Common myeloid progenitor, CD34-positive (primary cell): ENCODE measurements at places on chromosomes 7 and 10.

DNA sequence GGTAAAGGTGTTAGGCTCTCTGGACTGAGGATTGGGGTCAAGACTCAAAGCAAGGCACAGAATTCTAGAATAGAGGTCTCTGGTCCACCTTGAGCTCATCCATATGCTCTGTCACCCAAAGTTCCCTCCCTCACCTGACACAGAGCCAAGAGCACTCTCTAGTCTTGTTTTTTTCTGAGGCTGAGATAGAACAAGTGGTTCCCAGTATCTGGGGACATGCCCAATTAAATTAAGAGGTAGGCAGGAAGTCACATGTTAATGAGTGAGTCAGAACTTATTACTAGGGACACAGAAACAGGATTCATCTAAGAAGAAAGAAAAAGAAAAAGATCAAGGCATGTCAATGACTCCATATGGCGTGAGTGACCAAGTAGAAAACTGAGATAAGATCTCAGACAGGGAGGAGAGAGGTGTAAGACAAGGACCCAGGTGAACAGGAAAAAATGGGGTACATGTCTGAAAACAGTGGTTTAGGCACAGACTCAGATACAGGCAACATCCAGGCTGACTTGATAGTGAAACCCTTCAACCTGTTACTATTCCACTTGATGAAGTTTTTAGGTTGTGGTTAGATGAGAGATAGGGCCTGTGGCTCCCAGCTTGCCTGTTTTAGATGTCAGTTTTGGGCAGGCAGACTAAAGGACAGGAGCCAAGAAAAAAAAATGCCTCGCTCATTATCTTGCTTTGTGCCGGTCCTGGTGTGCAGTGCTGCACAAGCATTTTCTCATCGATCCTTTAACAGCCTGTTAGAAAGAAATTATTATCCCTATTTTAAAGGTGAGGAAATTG lies 609.9 kb downstream of the CCSER2 start:
- no peak overlapping the region for H3K27ac ChIP-seq
- H3K4me3 ChIP-seq, result no peak overlapping the region
- H3K36me3 ChIP-seq, result no peaks in the 10 kb centered on the region
- H3K4me1 ChIP-seq, result no peaks in the 10 kb centered on the region

- H3K4me3 ChIP-seq, result no peak overlapping the region
- DNase-seq, result no peak
- peaks cover 4% of the 10 kb centered on the region for H3K4me1 ChIP-seq
- no peaks in the 10 kb centered on the region for H3K36me3 ChIP-seq
- no peaks in the 10 kb centered on the region for H3K27me3 ChIP-seq
Observed at GRCh38 chr7:44293561-44294324, 31.7 kb downstream of the CAMK2B start.

- no peak overlapping the region for H3K4me3 ChIP-seq
- DNase-seq, result no peak
Observed at GRCh38 chr7:142263598-142264380, 5.9 kb upstream of the PRSS58 start.

DNA sequence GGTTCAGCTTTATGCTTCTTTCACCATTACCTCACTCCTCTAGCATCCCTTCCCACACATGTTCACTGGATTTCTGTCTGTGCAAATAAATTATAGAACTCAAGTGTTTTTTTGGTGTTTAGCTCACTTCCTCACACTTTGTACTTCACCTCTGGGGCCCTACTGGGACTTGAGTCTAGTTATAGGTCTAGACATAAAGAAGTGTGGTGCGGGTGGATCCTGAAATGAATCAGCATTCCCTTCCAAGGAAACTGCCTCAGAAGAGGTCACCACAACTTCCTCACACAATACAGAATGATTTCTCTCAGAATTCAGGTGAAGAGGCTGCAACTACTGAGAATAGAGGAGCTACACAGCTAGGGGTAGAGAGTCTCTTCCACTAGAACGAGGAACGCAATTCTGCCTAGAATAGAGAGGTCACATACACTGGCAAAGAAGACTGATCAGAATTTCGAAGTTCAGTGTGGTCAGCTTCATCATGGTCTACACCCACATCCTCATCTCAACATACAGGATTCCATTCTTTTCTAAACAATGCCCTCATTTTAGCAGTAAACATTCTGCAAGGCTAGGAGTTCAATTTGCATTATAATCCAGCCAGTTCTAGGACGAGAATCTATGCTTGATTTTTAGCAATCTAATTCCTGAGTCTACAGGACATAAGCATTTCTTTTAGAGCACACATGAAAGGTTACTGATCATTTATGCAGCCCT lies 938.7 kb upstream of the PHF14 start:
- no peak overlapping the region for H3K4me3 ChIP-seq
- no peaks in the 10 kb centered on the region for H3K27me3 ChIP-seq

DNA sequence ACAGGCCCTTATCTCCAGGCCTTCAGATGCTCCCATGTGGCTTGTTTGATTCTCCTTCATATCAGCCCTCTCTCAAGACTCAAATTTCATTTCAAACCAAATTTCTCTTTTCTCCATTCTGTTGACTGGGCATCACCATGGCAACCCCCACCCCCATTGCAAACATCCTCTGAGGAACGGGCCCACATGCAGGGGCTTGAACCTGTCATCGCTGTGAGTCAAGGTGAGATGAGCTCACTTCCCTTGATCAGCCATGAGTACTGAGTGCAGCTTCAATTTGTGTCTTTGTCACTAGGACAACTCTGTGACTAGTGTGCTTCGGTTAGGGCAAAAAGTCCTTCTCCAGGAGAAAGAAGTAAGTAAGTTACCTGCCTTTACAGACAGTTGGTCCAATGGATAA lies 41.9 kb downstream of the CALML3 start:
- no peaks in the 10 kb centered on the region for H3K36me3 ChIP-seq
- DNase-seq, result no peak
- H3K27ac ChIP-seq, result no peak overlapping the region
- no peaks in the 10 kb centered on the region for H3K4me1 ChIP-seq
- H3K27me3 ChIP-seq, result no peaks in the 10 kb centered on the region

DNA sequence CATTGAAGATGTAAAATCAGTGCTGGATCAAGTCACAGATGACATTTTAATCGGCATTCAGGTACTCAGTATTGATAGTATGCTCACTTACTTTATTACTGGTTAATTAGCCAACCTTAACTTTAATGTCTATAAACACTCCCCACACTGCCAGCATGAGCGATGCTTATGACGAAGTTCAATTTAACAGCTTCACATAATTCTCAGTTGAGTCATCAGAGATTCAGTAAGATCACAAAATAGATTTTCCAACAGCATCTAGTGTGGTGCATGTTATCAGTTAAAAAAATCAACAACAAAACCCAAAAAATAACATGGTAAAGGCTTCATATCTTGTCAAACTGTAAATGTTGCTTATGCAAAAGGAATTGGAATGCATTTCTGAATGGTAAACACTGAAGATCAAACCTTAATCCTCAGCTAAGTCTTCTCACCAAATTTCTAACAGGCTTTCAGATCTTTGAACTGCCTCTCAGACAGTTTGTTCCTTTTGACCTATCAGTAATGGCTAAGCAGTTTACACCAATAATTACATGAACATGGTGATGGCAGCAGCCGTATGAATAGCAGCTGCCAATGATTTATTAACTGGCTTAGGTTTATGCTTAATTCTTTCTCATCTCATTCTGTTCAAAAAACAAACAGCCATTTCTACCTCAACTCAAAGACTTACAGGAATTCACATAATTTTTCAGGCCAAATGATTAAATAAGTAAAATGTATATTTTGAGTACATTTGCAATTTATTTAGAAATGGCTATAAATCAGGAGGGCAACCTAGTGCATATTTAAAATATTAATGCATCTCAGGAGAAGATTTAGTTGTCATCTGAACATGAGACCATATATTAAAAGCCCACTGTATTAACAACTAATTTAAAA lies 98.5 kb downstream of the CABCOCO1 start:
- H3K27me3 ChIP-seq, result no peaks in the 10 kb centered on the region
- peaks cover 83% of the 10 kb centered on the region for H3K4me1 ChIP-seq
- H3K4me3 ChIP-seq, result no peak overlapping the region
- no peak for DNase-seq

DNA sequence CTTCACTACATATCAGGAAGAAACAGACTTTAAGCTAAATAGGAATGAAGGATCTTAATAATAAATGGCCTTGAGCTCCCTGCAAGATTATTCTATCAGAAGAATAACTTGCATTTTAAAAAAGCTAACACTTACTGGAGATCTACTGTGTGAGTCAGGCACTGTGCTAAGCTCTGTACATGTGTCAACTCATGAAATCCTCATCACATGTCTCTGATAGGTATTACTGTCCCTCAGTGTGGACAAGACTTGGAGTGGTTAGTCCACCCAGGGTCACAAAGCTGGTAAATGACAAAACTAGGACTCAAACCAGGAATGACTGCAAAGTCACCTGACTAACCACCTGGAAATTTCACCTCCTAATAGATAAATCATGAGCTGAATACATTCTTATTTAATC lies 57.1 kb upstream of the KCTD7 start:
- no peaks in the 10 kb centered on the region for H3K27me3 ChIP-seq
- no peak for DNase-seq
- H3K4me1 ChIP-seq, result no peaks in the 10 kb centered on the region
- no peak overlapping the region for H3K4me3 ChIP-seq

DNA sequence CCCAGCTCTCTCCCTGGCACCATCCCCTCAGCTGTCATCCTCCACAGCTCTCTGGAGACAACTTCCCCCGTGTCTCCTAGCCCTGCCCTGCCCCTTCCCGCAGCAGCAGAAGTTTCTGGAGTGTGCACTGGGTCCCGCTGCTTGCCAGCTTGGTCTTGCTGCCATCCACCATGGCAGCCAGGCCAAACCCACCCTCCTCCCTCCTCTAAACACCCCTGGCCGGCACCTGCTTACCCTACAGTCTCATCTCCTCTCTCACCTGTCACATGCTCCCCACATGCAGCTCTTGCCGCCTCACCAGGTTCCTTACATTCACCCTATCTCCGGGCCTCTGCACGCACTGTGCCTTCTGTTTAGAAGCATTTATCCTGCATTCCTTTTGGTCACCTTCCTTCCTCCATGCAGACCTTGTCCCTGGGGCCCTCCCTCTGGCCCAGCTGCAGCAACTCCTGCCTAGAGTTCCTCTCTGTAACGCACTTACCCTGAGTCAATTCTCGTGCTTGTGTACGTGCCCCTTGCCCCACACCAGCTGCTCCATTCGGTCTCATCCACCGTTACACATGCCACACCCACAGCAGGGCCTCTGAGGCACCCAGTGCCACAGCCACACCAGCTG lies 93.9 kb upstream of the RET start:
- H3K27me3 ChIP-seq, result no peaks in the 10 kb centered on the region
- DNase-seq, result no peak
- no peak overlapping the region for H3K4me3 ChIP-seq
- no peaks in the 10 kb centered on the region for H3K36me3 ChIP-seq

- H3K4me1 ChIP-seq, result no peaks in the 10 kb centered on the region
- no peaks in the 10 kb centered on the region for H3K36me3 ChIP-seq
- no peaks in the 10 kb centered on the region for H3K27me3 ChIP-seq
- H3K4me3 ChIP-seq, result no peak overlapping the region
Observed at GRCh38 chr10:49163741-49164140, 24.4 kb downstream of the TMEM273 start.

GRCh38 chr10:67471022-67471421 lies 225.0 kb downstream of the CTNNA3 start:
- no peaks in the 10 kb centered on the region for H3K36me3 ChIP-seq
- no peak overlapping the region for H3K4me3 ChIP-seq
- H3K27ac ChIP-seq, result no peak overlapping the region
- no peaks in the 10 kb centered on the region for H3K27me3 ChIP-seq
- H3K4me1 ChIP-seq, result no peaks in the 10 kb centered on the region

- no peak for DNase-seq
- H3K27me3 ChIP-seq, result no peaks in the 10 kb centered on the region
- no peaks in the 10 kb centered on the region for H3K36me3 ChIP-seq
- H3K4me3 ChIP-seq, result no peak overlapping the region
Observed at GRCh38 chr7:78073609-78074382, 275.2 kb downstream of the PHTF2 start.

DNA sequence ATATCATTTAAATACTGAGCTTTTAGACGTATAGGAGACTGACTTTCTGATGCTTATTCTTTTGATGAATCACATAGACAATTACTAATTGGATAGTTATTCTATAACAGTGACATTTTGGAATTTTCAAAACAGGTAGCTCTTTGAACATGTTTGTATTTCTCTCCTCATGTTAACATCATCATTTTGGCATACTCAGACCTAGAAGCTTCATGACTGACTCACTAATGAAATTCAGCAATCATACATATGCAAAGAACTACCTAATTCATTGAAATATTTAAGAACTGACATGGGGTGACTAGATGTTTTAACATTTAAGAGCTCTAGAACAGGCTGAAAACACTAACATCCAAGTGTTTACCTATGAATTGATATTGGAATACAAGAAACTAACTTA lies 192.3 kb downstream of the VTI1A start:
- no peak for DNase-seq
- no peaks in the 10 kb centered on the region for H3K36me3 ChIP-seq
- no peak overlapping the region for H3K4me3 ChIP-seq
- no peak overlapping the region for H3K27ac ChIP-seq
- H3K4me1 ChIP-seq, result no peaks in the 10 kb centered on the region
- H3K27me3 ChIP-seq, result no peaks in the 10 kb centered on the region

DNA sequence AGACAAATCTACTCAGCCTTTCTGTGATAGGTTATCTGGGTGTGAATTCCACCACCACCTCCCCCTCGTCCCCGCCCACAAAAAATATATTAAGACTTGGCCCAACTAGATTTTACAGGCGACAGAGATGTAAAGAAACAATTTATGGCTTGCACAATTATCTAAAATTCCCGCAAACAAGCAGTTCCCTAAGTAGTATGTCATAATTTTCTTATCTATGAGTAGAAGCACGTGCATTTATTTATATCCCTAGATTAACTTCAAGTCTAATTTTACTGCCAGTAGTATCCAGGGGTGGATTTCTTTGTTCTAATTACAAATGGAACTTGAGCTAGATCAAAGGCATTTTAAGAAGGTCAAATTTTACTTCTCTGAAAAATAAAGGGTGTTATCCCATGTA lies 1.7 kb downstream of the TSPAN12 start:
- H3K27me3 ChIP-seq, result peaks cover 14% of the 10 kb centered on the region
- H3K36me3 ChIP-seq, result no peaks in the 10 kb centered on the region
- peak; percentile 2 for DNase-seq
- no peak overlapping the region for H3K27ac ChIP-seq
- peaks cover 13% of the 10 kb centered on the region for H3K4me1 ChIP-seq

DNA sequence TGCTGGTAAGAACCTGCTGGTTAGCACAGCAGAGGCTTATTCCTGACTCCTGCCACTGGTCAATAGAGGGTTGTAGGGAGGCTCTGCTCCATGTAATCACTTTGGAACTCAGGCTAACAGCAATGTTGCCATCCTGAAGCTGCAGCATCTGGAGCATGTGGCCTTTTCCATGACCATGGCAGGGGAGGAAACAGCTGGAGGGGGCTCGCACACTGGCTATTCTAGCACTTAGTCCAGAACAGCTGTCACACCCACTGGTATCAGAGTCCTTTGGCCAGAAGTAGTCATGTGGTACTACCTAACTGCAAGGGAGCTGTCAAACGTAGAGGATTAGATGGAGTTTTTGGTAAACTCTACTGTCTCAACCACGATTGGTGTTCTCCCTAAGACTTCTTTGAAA lies 450.0 kb downstream of the RPS24 start:
- no peaks in the 10 kb centered on the region for H3K36me3 ChIP-seq
- no peaks in the 10 kb centered on the region for H3K4me1 ChIP-seq
- no peak for DNase-seq
- no peaks in the 10 kb centered on the region for H3K27me3 ChIP-seq

- H3K4me1 ChIP-seq, result no peaks in the 10 kb centered on the region
- H3K27ac ChIP-seq, result no peak overlapping the region
- H3K4me3 ChIP-seq, result no peak overlapping the region
- peaks cover 32% of the 10 kb centered on the region for H3K27me3 ChIP-seq
Observed at GRCh38 chr10:23338155-23338828, 6.3 kb downstream of the C10orf67 start.

- H3K27ac ChIP-seq, result no peak overlapping the region
- H3K4me3 ChIP-seq, result no peak overlapping the region
- H3K4me1 ChIP-seq, result peaks cover 10% of the 10 kb centered on the region
- H3K36me3 ChIP-seq, result no peaks in the 10 kb centered on the region
- H3K27me3 ChIP-seq, result peaks cover 7% of the 10 kb centered on the region
Observed at GRCh38 chr10:130630135-130630534, 493.9 kb downstream of the GLRX3 start.
